ENCODE measurements at places on chromosomes 4 and X. TPM values are rescaled to one million over a fixed set of nuclear protein-coding genes. Genes with fewer than 3 reads are reported as not detected.

The WWC2 gene
- total RNA-seq, result 15.0 TPM

The RBM10 gene
- total RNA-seq, result 33.1 TPM

The GAGE13 gene
- not detected for total RNA-seq

DNA sequence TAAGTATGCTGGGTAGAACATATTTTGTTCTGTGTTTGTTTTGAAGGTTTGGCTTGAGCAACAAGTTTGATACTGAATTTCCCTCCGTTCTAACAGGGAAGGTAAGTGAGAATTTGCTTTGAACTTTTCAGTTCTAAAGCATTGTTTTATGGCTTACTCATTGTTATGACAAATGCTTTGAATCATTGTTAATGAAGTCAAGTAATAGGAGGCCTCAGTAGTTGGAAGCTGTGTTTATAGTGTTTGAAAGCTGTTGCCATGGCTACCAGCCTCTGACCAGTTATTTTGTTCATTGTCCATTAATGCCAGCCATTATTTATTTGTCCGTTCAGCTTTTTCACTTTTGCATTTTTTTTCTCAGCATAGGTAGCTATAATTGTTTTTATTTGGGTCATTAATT lies 14.4 kb downstream of the CHIC1 start:
- H3K36me3 ChIP-seq, result no peaks in the 10 kb centered on the region
- no peaks in the 10 kb centered on the region for H3K27me3 ChIP-seq
- H3K4me1 ChIP-seq, result no peaks in the 10 kb centered on the region
- H3K4me3 ChIP-seq, result no peak overlapping the region
- no peak overlapping the region for H3K27ac ChIP-seq
- no peak for DNase-seq

DNA sequence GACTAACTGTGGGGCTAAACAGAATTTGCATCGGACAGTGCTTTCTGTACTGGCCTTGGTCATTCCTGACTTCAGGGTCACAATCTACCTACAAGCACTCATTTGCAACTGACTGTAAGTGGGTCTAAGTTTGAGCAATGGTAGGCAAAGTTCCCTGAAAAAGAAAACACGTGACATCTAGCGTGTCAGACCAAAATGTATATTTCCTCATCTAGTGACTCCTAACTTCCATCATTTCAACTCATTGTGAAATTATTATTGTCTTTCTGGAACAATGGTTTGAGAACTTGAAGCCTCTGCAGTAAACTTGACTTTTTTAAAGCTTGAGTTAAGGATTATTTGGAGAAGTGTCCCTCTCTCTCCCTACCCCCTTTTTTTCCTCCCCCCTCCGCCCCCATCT lies 113.6 kb downstream of the MID1 start:
- H3K4me1 ChIP-seq, result no peaks in the 10 kb centered on the region
- no peaks in the 10 kb centered on the region for H3K27me3 ChIP-seq
- no peak overlapping the region for H3K4me3 ChIP-seq
- no peak overlapping the region for H3K27ac ChIP-seq
- no peak for DNase-seq
- H3K36me3 ChIP-seq, result no peaks in the 10 kb centered on the region

- H3K27me3 ChIP-seq, result no peaks in the 10 kb centered on the region
- H3K4me3 ChIP-seq, result no peak overlapping the region
- no peak overlapping the region for H3K27ac ChIP-seq
- no peaks in the 10 kb centered on the region for H3K4me1 ChIP-seq
Measured at GRCh38 chr4:46844325-46844917, 64.6 kb downstream of the COX7B2 start.

DNA sequence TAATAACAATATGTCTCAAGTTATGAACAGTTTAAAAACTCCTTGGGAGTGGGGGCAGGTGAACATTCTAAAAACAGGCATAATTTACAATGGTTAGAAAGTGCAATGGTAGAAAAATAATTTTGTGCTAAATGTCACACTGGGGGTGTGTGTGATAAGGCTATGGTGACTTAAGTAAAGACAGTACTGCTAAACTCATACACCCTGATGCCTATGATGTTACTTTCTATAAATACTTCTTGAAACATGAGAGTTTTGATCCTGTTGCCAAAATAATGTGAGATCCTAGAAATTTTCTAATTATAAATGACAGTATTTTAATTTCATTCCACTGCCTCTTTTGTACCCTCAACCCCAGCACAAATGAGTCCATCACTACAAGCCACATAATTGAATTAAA lies 144.2 kb downstream of the POLA1 start:
- H3K27ac ChIP-seq, result no peak overlapping the region
- no peaks in the 10 kb centered on the region for H3K36me3 ChIP-seq
- H3K4me1 ChIP-seq, result no peaks in the 10 kb centered on the region

All from suprapubic skin (tissue), 4 donors.